Lung microvascular endothelial cell (primary cell): ENCODE measurements at places on chromosomes 3 and 15.

DNA sequence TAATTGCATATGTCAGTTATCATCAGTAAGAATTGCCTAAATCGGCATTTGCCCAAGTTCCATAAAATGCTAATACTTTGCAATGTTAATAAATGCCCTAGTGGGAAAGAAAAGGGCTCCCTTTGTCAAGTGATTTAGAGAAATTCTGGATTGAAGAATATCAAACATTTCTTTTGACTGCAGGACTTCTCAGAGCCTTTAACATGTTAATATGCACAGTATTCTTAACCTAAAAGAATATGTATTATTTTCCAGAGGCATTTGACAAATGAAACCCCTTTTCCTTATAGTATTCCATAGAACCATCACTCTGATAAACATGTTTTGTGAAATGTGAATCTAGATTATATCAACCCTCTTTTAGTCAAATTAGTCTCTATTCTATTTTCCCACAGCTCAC is 452.2 kb upstream of the WNT5A start:
- no peak for DNase-seq

DNA sequence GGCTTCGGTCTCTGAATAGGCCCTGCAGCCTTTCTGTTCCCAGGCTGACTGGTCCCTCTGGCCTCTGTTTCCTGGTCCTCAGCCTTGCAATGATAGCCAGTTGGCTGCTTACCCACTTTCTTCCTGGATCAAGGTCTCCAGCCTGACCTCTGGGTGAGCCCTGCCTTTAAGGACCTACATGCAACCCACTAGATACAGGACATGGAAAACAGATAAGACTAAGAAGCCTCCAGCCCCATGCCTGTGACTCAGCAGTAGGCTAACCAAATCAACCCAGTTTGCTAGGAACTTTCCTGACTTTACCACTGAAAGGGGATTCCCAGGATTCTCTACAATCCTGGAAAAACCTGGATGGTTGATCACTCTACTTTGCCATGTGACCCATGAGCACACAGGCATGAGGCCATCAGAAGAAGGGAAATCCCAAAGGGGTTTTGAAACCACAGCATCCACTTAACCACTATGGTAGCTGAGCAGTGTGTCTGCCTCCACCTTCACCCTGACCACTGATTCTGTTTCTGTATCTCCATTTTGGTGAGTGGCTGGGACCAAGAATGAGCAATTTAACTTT is 188.1 kb downstream of the CHST2 start:
- DNase-seq: peak; percentile 69

- DNase-seq: no peak
Measured at GRCh38 chr3:175729466-175729865, 870.3 kb downstream of the NAALADL2 start.

DNA sequence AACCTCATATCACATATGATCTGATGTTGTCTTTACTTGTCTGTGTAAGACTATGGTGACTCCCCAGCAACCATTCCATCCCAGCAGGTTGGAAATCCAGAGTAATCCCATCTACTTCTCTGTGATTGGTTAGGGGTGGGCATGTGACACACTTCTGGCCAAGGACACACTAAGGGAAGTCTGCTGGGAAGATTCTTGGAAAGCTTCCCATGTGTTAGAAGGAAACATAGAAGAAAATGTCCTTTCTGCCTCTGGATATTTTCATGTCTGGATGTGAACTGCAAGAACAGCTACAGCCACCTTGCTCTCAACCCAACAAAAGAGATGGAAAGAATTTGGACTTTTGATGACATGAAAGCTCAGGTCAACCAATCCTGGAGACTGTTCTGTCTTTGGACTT is 2.6 kb upstream of the UBE2Q2 start:
- peak; percentile 39 for DNase-seq

DNA sequence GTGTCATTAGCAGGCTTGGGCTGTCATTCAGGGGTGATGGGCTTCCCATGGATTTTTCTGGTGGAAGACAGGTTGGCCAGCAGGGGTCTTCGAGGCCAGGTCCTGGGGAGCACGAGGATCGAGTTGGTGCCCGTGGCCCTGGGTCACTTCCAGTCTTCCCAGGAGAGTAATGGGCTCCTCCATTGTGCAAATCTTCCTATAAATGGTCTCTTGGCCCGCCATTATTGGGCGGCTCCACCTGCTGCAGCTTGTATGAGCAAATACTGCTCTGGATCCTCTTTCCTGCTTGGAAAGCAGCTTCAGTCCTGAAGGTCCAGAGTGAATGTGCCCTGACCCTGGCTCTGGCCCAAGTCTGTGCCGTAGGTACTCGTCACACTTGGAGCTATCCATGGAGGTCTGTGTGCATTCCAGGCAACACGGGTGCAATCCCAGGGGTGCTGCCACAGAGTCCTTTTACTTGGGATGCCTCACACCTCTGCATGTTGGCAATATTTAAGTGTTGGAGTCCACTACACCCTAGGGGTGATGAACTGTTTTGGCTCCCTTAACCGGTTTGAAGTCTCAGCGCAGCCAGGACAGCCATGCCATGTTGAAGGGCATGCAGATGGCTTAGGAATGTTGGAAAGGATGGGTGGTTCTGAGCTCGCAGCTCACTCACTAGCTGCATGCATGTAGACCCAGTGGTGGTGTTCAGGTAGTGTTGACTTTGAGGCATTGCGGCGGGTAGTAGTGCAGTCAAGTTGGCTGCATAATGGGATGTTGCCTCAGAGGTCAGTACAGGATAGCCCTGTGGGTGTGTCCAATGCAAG is 97.6 kb downstream of the SNRPN start:
- DNase-seq: no peak

- DNase-seq: no peak
Measured at GRCh38 chr3:32544894-32545293, 25.8 kb downstream of the DYNC1LI1 start.

GRCh38 chr15:66841953-66842681 is 140.1 kb downstream of the SMAD6 start:
- peak; percentile 95 for DNase-seq

DNA sequence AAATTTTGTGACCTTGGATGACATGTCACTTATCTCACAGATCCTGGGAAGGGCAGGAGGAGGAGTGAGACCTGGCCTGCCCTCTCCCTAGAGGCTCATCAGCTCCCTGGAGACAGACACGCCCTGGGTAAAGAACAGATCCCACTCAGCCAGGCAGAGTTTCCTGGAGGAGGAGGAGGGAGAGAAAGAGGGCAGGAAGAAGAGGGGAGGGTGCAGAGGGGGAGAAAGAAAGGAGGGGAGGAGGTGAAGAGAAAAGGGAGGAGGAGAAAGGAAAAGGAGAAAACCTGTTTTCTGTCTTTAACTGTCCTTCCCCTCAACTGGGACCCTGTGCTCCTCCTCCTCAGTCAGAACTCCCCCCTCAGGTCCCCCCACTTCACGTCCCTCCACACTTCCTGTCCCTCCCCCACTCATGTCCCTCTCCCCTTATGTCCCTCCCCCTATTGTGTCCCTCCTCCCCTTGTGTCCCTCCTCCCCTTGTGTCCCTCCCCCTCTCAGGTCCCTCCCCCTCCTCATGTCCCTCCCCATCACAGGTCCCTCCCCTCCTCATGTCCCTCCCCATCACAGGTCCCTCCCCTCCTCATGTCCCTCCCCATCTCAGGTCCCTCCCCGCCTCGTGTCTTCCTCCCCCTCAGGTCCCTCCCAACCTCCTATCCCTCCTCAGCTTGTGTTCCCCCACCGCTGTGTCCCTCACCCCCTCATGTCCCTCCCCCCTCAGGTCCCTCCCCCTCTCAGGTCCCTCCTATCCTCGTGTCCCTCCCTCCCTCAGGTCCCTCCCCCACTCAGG is 52.3 kb upstream of the CGNL1 start:
- DNase-seq: peak; percentile 8

DNA sequence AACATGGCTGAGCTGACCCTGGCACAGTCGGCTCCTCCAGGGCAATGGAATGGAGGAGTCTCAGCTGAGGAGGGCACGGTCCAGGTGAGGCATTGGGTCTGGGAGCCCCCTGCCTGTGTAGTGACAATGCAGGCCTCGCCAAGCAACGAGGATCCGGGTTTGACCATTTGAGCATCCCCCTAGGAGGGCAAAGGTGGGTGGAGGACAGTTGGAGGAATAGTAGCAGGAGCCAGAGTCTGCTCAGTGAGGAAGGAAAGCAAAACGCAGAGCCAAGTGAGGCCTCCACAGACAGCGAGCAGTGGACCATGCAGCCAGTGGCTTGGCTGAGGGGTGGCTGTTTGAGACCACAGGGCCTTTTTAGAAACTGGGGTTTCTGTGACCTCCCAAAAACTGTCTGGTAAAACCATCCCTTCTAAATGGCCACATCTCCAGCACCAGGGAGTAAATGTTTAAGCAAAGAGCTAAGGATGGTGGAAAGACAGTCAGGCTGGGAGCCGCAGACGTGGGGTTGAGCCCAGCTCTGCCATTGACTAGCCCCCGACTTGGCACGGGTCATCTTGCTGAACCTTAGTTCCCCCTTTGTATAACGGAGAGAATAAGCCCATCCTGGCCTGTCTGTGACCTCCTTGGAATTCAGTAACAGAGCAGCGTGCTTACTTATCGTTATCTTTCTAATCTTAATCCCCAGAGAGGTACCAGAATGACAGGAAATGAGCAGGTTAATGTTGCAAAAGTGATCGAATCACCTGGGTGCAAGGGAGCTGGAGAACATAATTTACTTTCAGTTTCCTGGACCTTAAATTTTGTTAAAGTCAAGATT is 46.8 kb downstream of the CMTM6 start:
- DNase-seq: no peak

DNA sequence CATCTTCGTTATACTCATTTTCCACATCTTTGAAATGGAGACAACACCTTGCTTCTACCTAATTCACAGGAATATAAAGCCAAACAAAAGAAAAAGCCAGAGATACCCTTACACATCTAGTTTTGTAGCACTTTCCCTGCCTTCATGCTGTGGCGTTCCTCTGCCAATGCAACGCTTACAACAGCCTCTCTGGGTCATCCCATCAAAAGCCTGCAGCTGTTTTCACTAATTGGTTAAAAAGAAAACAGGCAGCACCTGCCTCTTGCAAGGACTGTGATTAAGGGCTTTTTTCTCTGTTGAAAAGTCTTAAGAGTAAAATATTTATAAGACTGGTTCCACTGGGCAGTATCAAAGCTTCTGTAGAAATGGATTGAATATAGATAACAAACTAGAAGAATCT is 120.3 kb downstream of the FMN1 start:
- no peak for DNase-seq

- no peak for DNase-seq
Measured at GRCh38 chr3:142777927-142778326, 54.1 kb downstream of the TRPC1 start.

- DNase-seq: no peak
Measured at GRCh38 chr15:37032091-37032775, 68.1 kb downstream of the MEIS2 start.

- DNase-seq: no peak
Measured at GRCh38 chr3:49754536-49754935, 30.8 kb upstream of the GMPPB start.

- DNase-seq: peak; percentile 3
Measured at GRCh38 chr15:73368301-73369136, at the start of gene HCN4. HCN4 (minus strand) TSS chr15:73368958; CDS start chr15:73368270, 688 bp downstream.

DNA sequence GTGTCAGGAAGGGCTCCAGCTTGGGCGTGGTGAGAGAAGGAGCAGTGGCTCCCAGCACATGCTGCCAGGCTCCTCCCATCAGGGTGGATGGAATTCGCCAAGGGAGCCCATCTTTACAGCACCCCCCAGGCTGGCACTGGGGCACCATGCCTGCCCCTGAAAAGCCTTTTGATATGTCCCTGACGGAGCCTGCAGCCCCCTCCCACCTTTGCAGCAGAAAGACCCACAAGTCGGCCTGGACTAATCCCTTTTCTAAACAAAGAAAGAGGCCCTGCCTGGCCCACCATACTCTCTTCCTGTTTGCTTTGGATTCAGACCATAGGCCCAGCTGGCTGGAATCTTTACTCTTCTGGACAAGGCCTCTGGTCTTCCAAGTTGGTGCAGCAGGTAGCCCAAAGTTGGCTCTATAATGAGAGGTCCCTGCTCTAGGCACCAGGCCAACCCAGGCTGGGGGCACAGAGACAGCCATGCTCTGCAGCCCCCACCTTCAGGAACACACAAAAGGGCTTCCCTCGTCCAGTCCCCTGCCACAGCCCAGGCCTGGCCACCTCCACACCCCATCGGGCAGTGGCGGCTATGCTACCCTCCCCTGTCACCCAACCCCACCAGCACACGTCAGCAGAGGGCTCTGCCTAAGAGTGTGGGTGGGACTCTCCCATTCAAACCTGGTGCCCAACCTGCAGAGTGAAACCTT is 5.4 kb downstream of the ANPEP start:
- DNase-seq: peak; percentile 48

GRCh38 chr15:38463893-38464292 is 10.0 kb downstream of the FAM98B start:
- DNase-seq: no peak

DNA sequence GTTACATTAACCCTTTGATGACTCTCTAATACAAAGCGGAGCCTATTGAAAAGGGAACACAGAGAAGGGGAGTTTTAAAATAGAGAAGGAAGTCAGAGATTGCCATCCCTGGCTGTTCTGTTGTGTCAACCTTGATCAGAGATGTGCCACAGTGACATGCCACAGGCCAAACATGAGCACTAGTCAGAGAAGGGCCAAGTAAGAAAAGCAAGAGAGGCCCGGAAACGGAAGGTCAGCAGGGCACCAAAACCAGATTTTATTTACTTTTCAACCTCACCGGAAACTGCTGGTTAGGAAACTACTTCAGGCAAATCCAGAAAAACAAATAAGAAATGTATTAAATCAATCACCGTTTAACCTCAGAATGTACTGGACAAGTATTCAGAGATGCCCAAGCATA is 171.8 kb downstream of the ALCAM start:
- DNase-seq: peak; percentile 65

DNA sequence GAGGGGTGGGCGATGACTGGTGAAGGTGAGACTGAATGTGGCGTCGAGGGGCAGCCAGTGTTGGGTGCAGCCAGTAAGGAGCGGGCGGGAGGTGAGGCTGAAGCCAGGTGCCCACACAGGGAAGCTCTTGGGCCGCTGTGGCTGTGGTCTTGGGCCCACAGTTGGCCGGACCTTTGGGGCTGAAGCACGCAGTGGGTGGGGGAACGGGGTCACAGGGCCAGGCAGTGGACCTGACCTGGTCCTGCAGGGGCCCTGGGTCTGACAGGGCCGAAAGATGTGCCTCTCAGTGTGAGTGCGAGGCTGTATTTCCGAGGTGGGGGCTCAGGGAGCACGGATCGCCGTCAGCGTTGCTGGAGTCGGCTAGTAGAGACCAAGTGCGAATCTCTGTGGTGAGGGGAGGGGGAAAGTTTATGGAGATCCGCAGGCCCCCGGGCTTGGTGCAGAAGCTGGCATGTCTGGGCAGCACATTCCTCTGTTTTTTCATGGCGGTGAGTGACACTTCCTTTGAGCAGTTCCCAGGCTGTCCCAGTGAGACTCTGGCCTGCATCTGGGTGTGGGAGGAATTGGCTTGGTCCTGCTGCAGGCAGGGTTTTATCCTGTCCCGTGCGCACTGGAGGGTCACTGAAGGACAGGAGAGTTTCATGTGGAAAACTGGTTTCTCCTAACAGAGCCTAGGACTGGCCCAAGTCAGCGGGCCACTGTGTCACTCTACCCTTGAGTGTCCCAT is 100.8 kb downstream of the TMEM266 start:
- no peak for DNase-seq

DNA sequence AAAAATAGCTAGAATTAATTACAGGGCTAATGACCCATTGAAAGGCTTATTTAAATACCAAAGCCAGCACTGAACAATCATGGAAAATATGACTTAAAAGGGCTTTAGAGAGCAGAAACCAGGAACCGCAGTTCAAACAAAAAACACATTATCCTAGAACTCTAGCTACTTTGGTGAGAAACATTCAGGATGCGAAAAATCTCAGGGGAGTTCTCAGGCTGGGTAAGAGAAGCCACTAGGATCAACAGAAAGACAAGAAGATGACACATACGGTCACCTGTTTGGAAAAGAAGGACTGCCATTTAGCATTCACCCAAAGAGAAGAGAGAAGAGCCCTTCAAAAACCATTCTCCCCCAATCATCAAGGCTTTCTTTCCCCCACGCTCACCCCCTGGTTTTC is 75.6 kb upstream of the ICE2 start:
- DNase-seq: no peak
